ENCODE measurements at places on chromosomes 12 and 14. TPM values are rescaled to one million over a fixed set of nuclear protein-coding genes. Genes with fewer than 3 reads are reported as not detected.

CD69 gene
- not detected for total RNA-seq

MAGOHB gene
- total RNA-seq = 55.8 TPM

LRRC10 gene
- total RNA-seq = not detected

DNA sequence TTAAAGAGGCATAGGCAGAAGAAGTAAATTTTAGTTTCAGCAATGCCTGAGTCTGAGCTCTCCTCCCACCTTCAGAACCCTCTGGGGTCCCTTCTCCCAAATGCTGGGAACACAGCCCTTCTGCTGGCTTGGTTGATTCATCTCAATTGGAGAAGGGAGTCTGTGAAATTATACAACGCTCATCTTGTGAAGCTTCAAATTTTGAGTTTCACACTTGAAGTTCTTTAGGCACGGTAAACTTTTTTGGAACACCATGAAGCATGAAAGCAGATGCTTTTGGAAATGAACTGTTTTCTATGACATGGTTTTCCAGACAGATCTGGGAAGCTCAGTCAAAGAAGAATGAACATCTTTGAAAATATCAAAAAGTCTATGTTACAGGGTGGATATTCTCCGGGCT lies 69.9 kb downstream of the TBK1 start:
- H3K4me3 ChIP-seq = no peak overlapping the region
- no peak for DNase-seq
- no peak overlapping the region for H3K27ac ChIP-seq
- no peaks in the 10 kb centered on the region for H3K27me3 ChIP-seq
- no peaks in the 10 kb centered on the region for H3K36me3 ChIP-seq

DNA sequence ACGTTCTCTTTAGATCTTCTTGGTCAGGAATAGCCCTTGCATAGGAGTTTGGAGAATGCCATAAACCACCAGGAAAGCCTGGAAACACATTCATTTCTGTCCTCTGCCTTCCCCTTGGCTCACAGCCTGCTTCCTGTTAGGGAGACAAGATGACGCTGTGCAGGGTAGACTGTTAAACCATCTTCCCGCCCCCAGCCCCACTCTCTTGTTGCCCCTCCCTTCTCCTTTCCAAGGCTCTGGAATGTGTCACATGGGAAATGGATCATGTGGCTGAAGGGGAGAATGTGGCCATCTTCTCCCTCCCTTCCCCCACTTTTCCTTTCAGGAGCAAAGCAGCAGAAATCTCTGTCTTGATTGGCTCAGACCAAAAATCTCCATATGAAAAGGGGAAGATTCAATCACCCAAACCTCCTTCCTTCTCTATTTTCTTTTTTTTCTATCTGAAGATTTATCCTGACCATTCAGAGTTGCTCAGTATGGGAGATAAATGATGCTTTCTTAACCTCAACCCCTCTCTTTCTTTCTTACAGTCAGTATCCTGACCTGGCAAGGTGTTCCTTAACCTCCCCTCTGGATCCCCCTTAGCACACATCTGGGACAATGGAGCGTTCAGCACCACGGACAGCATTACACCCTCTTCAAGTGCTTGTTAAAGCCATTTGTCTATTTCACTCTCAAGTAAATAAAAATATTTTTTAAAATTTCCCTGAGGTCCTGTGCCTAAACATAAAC lies 11.4 kb downstream of the GPR19 start:
- no peaks in the 10 kb centered on the region for H3K27me3 ChIP-seq
- no peak overlapping the region for H3K4me3 ChIP-seq
- H3K4me1 ChIP-seq = no peaks in the 10 kb centered on the region
- DNase-seq = no peak

DNA sequence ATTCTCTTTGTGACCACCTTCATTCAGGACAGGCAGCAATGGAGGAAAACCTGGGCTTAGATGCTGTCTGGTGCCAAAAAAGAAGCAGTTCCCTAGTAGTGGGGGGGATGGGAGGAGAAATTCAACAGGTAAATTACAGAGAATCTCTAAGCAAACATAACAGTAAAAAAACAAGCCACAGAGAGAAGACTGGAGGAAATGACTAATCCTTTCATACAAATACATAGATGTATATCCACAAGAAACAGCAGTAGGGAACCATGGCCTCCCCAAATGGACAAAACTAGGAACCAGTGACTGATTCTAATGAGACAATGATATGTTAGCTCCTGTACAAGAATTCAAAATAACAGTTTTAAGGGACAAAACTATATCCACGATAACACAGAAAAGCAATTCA lies 513.0 kb downstream of the NAV3 start:
- no peaks in the 10 kb centered on the region for H3K27me3 ChIP-seq
- no peaks in the 10 kb centered on the region for H3K36me3 ChIP-seq
- H3K4me1 ChIP-seq = no peaks in the 10 kb centered on the region
- H3K4me3 ChIP-seq = no peak overlapping the region
- DNase-seq = no peak
- H3K27ac ChIP-seq = no peak overlapping the region

DNA sequence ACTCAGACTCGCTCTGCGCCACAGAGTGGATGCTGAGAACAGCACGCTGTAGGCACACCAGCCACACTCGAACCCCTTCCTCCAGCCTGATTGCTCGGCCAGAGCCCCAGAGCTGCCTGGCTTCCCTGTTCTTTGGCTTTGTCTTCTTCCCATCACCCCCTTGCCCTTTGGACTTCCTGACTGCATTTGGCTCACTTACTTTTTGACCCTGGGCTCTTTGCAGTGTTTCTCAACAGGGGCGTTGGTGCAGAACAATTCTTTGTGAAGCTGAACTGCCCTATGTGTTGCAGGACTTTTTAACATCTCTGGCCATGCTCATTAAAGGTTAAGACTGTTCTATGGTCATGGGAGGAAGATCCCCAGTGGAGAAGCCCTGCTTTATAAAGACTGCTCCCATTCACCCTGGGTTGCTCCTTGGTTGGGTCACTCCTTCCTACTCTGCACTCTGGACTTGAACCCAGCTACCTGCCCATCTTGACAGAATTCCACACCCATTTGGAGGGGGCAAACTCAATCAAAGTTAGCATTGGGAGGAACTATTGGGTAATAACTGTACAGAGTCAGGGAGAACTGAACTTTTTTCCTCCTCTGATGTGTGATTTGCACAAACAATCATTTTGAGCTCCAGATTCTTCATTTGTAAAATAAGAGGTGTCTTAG lies 127.7 kb upstream of the PLEKHG7 start:
- no peaks in the 10 kb centered on the region for H3K4me1 ChIP-seq
- no peak overlapping the region for H3K4me3 ChIP-seq
- no peak overlapping the region for H3K27ac ChIP-seq
- H3K27me3 ChIP-seq = no peaks in the 10 kb centered on the region

DNA sequence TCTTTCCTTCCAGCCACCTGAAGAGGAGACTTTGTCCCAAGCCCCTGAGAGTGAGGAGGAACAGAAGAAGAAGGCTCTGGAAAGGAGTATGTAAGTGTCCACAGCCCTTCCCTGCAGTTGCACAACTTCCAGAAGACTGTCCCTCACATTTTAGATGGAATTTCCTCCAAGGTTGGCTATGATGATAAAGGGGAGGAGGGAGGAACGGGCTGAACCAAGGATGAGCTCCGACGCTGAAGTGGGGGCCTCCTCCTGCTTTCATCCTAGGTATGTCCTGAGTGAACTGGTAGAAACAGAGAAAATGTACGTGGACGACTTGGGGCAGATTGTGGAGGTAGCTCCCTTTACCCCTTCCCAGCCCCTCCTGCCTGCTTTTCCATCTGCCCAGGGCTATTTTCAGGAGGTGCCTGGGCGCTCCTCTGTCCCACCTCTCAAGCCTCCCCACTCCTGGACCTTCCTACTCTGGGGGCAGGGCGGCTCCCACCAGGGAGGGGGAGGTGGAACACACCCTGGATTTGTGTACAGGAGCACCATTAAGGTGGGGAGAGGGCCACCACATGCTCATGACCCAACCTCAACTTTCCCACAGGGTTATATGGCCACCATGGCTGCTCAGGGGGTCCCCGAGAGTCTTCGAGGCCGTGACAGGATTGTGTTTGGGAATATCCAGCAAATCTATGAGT lies 2.3 kb downstream of the ARHGEF25 start:
- H3K27ac ChIP-seq = no peak overlapping the region
- no peaks in the 10 kb centered on the region for H3K27me3 ChIP-seq
- no peak for DNase-seq
- no peaks in the 10 kb centered on the region for H3K4me1 ChIP-seq
- no peaks in the 10 kb centered on the region for H3K36me3 ChIP-seq

GRCh38 chr14:73738518-73739173 lies 24.5 kb upstream of the PNMA1 start:
- peaks cover 14% of the 10 kb centered on the region for H3K36me3 ChIP-seq
- H3K27ac ChIP-seq = no peak overlapping the region
- no peak for DNase-seq

GRCh38 chr14:51789114-51789513 lies 71.3 kb upstream of the GNG2 start:
- H3K4me1 ChIP-seq = no peaks in the 10 kb centered on the region
- H3K36me3 ChIP-seq = no peaks in the 10 kb centered on the region
- H3K27me3 ChIP-seq = no peaks in the 10 kb centered on the region
- no peak overlapping the region for H3K4me3 ChIP-seq
- no peak overlapping the region for H3K27ac ChIP-seq
- no peak for DNase-seq

DNA sequence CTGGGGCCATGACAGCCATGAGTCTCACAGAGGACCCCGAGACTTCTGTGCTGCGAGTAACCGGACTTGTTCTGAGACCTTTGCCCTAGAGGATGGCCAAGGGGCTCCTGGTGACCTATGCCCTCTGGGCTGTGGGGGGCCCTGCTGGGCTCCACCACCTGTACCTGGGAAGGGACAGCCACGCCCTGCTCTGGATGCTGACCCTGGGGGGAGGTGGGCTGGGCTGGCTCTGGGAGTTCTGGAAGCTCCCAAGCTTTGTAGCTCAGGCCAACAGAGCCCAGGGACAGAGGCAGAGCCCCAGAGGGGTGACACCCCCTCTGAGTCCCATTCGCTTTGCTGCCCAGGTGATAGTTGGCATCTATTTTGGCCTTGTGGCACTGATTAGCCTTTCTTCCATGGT lies 2.1 kb downstream of the DNAJC22 start:
- H3K27ac ChIP-seq = peak overlapping the region; percentile 80
- peaks cover 28% of the 10 kb centered on the region for H3K4me1 ChIP-seq
- no peaks in the 10 kb centered on the region for H3K27me3 ChIP-seq

GRCh38 chr14:96071561-96071960 lies 32.4 kb downstream of the C14orf132 start:
- DNase-seq = no peak
- H3K4me3 ChIP-seq = no peak overlapping the region
- no peaks in the 10 kb centered on the region for H3K36me3 ChIP-seq
- H3K4me1 ChIP-seq = no peaks in the 10 kb centered on the region

DNA sequence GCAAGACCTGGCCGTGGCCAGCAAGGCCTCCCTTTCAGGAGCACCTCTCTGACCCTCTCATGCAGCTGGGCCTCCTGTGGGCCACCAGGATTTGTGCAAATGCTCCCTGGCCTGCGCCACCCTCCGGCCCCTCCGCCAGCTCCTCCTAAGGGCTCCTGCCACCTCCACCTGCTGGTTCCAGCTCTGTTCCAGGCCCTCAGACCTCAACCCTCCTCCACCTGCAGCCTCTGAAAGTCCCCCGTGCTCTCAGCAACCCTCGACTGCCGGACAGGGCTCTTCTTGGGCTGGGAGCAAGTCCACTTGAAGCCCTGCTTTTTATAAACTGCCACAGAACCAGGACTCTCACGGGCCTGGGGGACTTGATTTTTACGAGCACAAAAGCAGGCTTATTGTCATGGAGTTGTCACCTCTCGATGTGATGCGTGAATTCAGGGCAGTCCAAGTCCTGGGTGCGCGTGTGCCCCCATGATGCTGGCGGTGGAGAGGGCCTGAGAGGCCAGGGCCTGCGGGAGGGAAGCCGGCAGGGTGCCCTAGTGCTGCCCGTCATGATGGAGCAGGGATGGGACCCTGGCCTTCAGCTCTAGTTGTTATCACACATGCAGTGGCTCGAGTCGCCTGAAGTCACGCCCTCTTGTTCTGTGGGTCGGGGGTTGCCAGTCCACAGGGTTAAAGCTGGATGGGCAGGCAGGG lies 9.1 kb downstream of the TEDC1 start:
- H3K4me3 ChIP-seq = no peak overlapping the region
- no peaks in the 10 kb centered on the region for H3K4me1 ChIP-seq
- H3K27ac ChIP-seq = no peak overlapping the region
- H3K36me3 ChIP-seq = no peaks in the 10 kb centered on the region

DNA sequence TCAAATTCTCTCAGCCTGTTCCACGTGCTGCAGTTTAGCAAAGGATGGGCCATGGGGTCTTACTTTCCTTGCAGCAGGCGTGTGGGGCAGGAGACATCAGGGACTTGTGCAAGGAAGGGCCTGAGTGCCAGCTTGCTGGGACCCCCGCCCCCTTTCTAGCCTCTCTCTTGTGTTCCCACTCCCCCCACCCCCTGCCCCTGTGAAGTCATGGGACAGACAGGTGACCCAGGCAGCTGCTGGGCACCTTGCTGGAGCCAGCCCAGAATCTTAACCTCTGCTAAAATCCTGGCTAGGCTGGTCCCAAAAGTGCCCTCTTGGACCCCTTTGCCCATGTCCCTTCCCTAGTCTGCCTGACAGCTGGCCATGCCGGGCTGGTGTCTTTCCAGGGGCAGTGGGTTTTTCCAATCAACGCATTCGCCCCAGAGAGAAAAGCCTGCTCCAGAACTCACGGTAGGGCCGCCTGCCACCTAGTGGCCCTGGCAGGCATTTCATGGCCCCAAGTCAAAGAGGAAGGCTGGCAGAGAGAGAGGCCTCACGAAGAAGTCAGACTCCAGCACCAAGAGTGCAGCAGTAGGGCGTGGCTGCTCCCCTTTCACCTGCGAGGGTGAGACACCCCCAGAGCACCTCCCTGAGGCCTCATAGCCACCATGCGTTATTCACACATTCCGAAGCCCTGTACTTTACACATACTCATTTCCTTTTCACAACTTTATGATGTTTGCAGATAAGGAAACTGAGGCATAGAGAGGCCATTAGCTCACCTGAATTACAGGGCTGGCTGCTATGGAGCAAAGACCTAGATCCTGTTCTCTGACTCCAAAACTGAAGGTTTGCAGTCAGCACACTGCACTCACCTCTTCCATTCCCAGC lies 67.4 kb downstream of the LGMN start:
- H3K36me3 ChIP-seq = peaks cover 15% of the 10 kb centered on the region
- DNase-seq = peak; percentile 26
- H3K4me3 ChIP-seq = no peak overlapping the region
- H3K27ac ChIP-seq = no peak overlapping the region
- H3K4me1 ChIP-seq = peaks cover 18% of the 10 kb centered on the region
- no peaks in the 10 kb centered on the region for H3K27me3 ChIP-seq

DNA sequence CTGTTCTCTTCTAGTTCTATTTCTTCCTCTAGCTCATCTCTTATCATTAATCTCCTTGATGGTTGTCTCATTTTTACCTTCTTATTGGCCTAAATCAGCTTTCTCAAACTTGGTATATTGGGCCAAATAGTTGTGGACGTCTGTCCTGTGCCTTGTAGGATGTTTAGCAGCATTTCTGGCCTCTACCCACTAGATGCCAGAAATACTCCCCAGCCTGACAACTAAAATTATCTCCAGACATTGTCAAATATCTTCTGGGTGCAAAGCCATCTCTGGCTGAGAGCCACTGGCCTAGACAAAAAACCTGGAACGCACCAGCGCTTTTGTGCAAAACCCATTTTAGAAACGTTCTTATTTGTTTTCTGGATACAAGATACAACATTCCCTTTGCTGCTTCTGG lies 38.8 kb upstream of the LRRC10 start:
- H3K4me3 ChIP-seq = no peak overlapping the region
- no peak overlapping the region for H3K27ac ChIP-seq
- DNase-seq = no peak
- no peaks in the 10 kb centered on the region for H3K4me1 ChIP-seq
- H3K36me3 ChIP-seq = no peaks in the 10 kb centered on the region
